ENCODE measurements at places on chromosomes 1 and 21.

- no peak for DNase-seq
Observed at GRCh38 chr1:8455700-8456307, 137.9 kb downstream of the SLC45A1 start.

- no peak for DNase-seq
Observed at GRCh38 chr1:62444701-62445100, 7.9 kb downstream of the USP1 start.

DNA sequence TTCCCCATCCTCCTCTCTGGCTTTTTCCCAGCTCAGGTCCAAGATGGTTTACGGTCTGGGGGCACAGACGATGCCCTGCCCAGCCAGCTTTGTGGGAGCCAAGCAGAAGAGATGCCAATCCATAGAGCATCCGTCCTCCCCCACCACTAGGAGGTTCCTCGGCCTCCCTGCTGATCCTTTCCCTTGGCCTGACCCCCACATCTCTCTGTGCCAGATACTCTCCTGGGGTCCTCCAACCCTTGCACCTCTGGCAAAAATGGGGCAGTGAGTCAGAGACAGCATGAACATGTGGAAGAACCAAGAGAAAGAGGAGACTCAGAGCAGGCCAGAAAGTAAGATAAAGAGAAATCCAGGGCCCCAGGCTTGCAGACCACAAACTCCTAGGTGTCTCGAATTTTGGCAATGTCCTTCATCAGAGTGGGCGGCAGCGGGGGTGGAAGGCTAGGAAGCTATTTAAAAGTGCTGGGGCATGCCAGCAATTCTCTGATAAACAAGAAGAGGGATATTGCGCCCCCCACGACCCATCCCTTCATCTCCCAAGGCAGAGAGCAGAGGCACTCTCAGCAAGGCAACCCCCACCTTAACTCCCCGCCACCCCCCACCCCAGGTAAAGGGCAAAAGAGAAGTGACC, 11.4 kb downstream of the BLACAT1 start:
- no peak for DNase-seq

- no peak for DNase-seq
Observed at GRCh38 chr1:112672842-112673241, 1.6 kb upstream of the MOV10 start.

GRCh38 chr1:222829868-222830267, 15.0 kb downstream of the DISP1 start:
- no peak for DNase-seq

DNA sequence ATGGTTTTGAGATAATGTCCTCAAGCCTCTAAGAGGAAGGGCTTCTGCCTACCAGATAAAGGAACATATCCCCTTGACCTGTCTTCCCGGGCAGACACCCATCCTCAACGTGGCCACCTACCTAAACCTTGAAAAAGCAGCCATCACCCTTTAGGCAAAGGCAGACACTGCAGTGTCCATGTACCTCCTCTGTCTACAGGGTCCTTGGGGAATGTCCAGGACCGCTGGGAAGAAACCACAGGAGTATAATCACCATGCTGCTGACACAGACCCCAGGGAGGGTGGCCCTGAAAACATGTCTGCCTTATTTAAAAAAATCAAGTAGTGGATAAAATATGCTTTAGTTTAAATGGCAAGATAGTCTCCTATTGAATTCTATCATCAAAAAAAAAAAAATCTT, 16.6 kb downstream of the BCAR3 start:
- no peak for DNase-seq

DNA sequence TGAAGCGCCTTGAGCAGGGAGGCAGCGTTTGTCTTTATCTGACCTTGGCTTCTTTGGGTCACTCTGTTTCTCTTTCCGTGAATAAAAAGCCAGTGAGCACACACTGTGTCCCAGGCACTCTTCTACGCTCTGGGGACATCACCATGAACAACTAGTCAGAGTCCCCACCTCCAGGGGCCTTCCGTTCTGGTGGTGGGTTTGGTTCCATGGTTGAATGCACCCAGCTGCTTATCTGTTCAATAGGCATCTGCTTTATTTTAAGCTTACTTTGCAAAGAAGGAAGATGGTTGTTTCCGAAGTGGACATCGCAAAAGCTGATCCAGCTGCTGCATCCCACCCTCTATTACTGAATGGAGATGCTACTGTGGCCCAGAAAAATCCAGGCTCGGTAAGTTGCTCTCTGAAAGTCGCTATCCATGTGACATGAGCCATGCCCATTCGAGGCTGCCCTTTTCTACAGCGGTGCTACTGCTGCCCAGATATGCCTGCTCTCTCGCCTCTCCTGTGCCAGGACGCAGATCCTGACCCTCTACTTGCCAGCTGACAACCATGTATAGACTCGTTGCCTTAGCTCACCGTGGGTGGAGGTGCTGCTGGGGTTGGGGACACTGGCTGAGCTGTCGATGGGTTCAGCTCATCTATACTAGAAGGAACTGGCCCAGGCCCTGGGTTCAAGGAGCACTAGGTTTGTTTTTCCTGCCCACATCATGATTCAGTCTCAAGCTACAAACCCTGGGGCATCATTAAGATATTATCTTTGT, 5.9 kb downstream of the MX1 start:
- DNase-seq: peak; percentile 22

GRCh38 chr1:166980383-166980782, 5.0 kb upstream of the ILDR2 start:
- no peak for DNase-seq

GRCh38 chr1:5980314-5981008, 11.8 kb downstream of the NPHP4 start:
- DNase-seq: no peak

DNA sequence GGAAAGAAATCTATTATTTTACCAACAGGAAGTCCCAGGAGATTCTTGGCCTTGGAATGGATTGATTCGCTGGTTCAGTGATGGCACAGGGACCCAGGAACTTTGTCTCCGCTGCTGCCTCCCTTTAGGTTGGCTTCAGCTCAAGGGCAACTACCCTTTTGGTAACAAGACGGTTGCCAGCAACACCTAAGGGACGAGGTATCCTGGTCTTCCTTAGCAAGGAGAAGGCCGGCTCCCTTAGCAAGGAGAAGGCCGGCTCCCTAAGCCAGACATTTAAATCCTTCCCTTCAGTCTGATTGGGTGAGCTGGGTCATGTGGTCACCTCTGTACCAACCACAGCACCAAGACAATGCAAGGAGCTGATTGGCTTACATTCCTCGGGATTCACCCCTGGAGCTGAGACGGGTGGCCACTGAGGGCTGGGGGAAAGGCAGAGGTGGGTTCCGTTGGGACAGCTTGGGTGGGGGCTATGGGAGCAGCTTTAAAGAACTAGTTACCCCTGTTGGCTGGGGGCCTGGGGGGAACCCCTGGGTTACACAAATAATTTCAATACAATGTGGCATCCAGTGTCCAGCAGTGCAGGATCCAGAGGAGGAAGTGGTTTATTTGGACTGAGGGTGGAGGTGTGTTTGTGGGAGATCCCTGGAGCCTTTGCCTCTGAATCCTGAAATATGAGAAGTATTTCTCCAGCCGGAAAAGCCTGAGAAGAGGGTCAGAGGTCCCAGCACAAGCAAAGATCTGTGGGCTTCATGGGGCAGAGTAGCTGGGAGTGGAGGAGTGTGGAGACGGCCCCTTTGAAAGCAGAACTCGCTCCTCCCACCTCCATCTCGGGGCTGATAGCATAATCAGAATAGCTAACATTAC, 20.7 kb upstream of the CLIC4 start:
- no peak for DNase-seq

Measured in NCI-H187 (cell line).